ENCODE measurements at places on chromosomes 16 and 17.

DNA sequence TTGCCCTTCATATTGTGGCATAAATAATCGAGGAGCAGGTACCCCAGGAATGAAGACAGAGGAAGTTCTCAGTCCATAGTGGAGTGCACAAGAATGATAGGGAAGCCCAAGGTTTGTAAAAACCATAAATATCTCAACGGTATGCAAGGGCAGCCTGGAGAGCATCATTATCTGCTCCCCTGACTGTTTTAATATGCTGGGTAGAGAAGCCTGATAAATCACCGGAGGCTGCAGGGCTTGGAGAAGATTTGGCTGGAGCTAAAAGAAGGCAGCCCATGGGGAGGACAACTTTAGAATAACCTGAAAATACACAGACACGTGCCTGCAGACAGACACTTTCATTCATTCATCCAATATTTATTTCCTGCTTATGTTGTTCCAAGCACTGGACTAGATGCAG lies 205.2 kb upstream of the RPL38 start:
- no peak for DNase-seq

DNA sequence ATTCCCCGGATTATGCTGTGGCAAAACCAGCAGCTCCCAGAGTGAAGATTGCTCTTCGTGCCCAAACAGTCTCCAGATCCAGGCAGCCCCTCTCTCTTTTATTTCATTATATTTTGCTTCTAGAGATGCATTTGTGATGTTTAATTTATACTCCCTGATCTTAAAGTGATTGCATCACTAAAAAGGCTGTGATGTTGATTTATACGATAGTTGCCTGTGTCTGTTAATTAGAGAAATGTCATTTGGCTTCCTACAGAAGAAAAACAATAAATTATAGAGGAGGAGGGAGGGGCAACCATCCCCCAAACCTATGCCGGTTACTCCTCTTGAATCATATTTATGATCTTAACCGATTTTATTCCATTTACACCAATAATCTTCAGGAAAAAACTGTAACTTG lies 615.3 kb downstream of the TOX3 start:
- no peak for DNase-seq

- DNase-seq: no peak
Observed at GRCh38 chr16:50688083-50688482, 5.3 kb upstream of the NOD2 start.

DNA sequence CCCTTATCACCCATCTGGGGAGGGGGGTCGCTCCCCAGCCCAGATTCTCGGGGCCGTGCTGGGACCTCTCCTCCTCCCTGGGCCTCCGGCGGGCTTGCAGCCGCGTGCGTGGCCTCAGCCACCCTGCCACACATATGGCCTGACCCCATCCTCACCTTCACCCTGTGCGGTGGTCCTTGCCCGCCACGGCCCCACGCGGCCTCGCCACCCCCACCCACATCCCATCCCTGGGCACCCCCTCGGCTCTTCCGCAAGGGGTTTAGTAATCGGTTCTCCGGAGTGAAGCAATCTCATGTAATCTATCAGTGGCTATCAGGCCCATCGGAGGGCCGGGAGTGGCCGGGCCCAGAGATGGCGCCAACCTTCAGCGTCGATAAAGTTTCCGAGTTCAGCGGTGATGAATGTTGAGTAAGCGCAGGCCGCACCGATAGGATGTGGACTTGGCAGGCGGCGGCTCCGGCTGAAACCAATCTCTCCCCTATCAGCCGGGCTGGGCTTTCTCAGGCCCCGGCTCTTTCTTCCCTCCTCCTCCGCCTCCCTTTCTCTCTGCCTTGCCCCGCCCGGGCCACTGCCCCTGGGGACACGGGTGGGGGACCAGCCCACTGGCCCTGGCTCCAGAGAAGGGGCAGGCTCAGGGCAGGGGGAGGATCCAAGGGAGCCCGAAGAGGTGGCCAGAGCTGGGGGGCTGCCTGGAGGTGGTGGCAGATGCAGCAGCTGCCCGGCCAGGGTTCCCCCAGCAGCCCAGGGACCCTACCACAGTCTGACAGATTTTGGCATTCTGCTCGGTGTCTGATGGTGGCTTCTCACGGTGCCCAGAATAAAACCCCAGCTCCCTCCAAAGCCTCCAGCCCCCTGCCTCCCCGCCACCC lies 20.8 kb downstream of the ZFPM1 start:
- DNase-seq: no peak

- DNase-seq: no peak
Observed at GRCh38 chr17:66569572-66569971, 265.3 kb upstream of the CACNG5 start.
